ENCODE measurements at places on chromosomes 11 and 22.

DNA sequence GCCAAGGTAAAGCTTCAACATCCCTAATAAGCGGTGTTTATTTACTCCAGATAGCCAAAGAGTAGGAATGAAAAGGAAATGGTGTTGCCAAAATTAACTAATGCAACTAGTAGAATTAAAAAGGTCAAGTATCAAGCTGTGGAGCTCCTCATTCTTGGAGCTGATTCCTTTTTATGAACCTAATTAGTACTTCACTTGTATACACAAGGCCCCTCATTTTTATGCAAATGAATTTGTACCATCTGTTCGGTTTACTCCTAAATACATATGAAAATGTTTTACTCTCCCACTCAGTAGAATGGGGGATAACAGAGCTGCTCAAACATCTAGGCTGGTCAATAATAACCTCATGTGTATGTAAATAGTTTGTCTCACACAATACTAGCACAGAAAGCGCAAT, 426.4 kb upstream of the LUZP2 start:
- DNase-seq, result no peak

GRCh38 chr11:33941637-33942160, 49.8 kb upstream of the LMO2 start:
- DNase-seq, result no peak

DNA sequence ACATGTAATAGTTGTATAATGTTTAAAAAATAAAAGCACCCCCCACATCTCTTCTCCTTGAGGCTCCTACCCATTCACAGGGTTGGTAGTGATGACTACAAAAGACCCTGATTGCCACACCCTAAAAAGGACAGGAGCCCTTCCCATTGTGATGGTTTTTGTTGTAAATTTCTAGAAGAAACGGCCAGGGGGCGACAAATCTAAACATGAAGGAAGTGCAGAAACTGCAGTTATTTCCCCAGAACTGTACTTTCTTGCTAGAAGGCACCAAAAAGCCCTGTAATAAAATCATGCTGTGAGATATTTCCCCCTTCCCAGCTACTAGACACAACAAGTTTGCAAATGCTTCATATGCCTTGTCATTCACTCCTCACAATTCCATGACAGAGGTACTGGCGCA, 10.8 kb downstream of the PRR5L start:
- no peak for DNase-seq

- DNase-seq, result no peak
Observed at GRCh38 chr11:111104185-111104584, 141.3 kb upstream of the POU2AF2 start.

GRCh38 chr22:45185718-45186514, 22.2 kb downstream of the NUP50 start:
- no peak for DNase-seq

GRCh38 chr11:69114811-69115523, 40.8 kb upstream of the SMIM38 start:
- no peak for DNase-seq

- DNase-seq, result no peak
Observed at GRCh38 chr11:130535520-130535919, 87.1 kb downstream of the ADAMTS15 start.

- DNase-seq, result no peak
Observed at GRCh38 chr11:82939456-82939855, 37.9 kb downstream of the DDIAS start.

GRCh38 chr11:70464509-70465361, 66.4 kb downstream of the CTTN start:
- no peak for DNase-seq

DNA sequence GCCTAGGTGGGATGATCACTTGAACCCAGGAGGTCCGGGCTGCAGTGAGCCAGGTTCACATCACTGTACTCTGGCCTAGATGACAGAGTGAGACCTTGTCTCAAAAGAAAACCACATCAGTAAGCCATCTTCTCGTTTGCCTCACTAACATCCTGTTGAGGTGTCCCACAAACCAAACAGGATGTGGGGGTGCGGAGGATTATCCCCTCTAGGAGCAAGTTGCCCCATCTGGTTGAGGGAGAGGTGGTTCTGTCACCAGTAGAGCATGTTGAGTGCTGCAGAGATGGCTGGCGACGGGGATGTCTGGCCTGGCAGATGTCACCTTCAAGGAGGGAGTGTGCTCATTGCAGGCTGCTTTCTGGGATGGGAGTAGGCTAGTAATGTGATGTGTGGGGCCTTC, 72.4 kb downstream of the ZNRF3 start:
- no peak for DNase-seq

DNA sequence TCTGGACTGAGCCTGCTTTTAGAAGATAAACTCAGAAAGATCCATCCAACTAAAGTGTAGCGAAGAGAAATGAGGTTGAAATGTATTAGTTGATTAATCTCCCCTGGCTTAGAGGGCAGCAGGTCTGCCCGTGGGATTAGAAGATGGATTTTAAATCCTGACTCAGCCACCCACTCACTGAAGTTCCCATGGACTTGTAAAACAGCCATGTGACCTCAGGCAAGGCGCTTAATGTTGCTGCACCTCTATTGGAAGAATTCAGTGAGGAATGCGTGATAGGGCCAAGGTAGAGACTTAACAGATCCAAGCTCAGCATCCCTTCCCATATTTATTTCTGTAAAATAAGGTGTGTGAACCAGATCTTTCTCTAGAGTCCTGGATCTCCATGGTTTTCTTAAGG, 45.1 kb upstream of the ELF5 start:
- DNase-seq, result no peak

- DNase-seq, result no peak
Observed at GRCh38 chr11:39960206-39960605, 1499.2 kb downstream of the LRRC4C start.

- DNase-seq, result no peak
Observed at GRCh38 chr11:1077417-1078119, 2.9 kb downstream of the MUC2 start.

GRCh38 chr22:24175160-24175808, 6.0 kb upstream of the SUSD2 start:
- DNase-seq, result peak; percentile 41

- DNase-seq, result peak; percentile 15
Observed at GRCh38 chr11:125874556-125875124, 12.8 kb upstream of the HYLS1 start.

- no peak for DNase-seq
Observed at GRCh38 chr22:26610072-26610958, 7.5 kb downstream of the CRYBB1 start.

- DNase-seq, result no peak
Observed at GRCh38 chr11:56624661-56625110, 10.0 kb upstream of the OR5M1 start.

- DNase-seq, result no peak
Observed at GRCh38 chr11:66221012-66221411, 47.4 kb upstream of the RAB1B start.

GRCh38 chr11:82722231-82722630, 11.4 kb downstream of the FAM181B start:
- no peak for DNase-seq

DNA sequence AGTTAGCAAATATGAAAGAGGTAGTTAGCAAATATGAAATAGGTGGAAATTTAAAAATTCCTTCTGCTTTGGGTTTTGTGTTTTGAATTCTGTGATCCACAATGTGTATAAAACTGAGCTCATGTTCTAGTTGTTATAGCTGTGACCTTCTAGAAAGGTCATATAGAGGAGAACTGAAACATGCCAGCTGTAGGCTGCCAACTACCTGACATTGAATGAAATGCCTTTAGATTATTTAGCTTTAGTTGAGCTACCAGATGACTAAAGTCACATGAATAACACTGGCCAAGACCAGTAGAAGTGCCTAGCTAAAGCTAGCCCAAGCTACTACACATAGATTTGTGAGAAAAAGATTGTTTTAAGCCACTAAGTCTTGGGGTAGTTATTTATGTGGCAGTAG, 5.8 kb upstream of the TCN1 start:
- DNase-seq, result no peak

DNA sequence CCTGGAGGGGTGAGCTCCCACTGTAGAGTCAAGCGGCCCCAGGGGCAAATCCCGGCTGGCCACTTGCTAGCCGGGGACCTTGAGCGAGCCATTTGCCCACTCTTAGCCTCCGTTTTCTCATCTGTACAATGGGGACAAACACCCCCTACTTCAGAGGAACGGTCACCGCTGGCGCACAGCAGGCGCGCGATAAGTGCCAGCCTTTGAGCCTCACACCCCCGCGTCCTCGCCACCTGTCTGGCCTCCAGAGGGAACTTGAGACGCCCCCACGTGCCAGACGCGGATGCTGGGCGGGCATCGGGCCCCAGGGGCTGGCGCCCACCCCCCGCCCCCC, 72.6 kb upstream of the TCF20 start:
- no peak for DNase-seq

DNA sequence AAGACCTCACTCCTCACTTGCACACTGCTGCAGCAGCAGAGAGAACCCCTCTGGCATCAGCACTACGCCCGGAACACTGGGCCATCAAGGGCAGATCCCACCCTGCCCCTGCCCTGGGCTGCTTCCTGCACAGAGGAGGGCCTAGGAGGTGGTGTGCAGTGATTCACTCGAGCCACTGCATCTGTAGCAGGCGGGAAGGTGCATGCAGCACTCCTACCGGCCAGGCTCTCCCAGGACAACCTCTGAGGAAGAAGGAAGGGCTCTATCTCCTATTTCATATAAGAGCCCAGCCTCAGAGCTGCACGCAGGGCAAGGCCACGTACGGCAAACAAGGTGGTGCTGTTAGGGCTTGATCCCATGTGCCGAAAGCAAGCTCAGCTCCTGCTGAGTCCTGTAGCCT, 14.2 kb downstream of the RANGAP1 start:
- no peak for DNase-seq

- DNase-seq, result no peak
Observed at GRCh38 chr11:109704432-109704831, 282.4 kb downstream of the C11orf87 start.

- no peak for DNase-seq
Observed at GRCh38 chr11:42232673-42233072, 773.2 kb upstream of the LRRC4C start.

- no peak for DNase-seq
Observed at GRCh38 chr22:47645450-47645914, 883.0 kb downstream of the TBC1D22A start.

DNA sequence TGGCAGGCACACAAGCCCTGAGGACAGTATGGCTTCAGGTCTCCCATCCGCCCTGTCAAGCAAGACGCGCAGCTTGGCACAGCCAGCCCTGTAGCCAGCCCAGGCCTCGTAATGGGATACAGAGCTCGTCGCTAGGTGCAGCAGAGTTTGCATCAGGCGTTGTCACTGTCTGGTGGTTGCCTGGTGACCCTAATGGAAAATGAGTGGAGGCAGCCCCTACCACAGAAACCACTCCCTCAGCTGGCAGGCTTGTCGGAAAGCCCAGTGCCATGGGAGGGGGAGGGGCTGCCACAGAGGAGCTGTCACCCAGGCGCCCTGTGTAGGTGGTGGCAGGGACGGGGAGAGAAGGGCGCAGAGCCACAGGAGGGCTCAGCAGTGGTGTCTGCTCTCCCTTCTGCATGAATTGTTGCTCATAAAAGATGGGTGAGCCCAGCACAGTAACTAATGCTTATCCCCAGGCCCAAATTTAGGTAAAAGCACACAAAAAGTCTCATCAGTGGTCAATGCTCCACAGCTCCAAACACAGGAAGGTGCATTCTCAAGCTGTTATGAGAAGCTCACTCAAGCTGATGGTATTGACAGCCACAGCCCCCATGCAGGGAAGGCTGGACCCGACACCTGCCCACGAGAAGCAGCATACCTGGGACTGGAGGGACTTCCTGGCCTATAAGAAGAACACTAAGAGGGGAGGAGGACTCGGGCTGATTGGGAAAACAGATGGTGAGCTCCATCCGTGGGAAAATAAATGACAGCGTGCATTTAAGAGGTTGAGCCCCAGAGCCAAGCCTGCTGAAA, 164.6 kb downstream of the ETS1 start:
- DNase-seq, result no peak

GRCh38 chr11:24591283-24591682, 94.4 kb downstream of the LUZP2 start:
- no peak for DNase-seq

DNA sequence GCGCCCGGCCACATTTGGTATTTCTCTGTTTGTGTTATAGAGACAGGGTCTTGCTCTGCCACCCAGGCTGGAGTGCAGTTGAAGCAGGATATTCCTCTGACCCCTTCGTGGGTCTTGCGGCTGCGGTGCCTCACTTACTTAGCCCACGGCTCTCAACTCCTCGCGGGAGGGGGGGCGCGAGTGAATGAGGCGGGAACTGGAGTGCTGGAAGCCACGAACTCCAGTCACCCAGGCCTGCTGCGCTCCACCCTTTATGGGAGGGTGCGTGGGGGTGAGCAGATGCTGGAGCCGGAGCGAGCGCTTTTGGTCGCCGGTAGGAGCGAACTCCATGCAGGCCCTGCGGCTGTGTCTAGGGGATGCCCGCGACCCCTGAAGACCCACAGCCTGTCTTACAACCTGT, 1.8 kb downstream of the C11orf54 start:
- no peak for DNase-seq

GRCh38 chr22:20249797-20250354, 18.2 kb downstream of the RTN4R start:
- no peak for DNase-seq

DNA sequence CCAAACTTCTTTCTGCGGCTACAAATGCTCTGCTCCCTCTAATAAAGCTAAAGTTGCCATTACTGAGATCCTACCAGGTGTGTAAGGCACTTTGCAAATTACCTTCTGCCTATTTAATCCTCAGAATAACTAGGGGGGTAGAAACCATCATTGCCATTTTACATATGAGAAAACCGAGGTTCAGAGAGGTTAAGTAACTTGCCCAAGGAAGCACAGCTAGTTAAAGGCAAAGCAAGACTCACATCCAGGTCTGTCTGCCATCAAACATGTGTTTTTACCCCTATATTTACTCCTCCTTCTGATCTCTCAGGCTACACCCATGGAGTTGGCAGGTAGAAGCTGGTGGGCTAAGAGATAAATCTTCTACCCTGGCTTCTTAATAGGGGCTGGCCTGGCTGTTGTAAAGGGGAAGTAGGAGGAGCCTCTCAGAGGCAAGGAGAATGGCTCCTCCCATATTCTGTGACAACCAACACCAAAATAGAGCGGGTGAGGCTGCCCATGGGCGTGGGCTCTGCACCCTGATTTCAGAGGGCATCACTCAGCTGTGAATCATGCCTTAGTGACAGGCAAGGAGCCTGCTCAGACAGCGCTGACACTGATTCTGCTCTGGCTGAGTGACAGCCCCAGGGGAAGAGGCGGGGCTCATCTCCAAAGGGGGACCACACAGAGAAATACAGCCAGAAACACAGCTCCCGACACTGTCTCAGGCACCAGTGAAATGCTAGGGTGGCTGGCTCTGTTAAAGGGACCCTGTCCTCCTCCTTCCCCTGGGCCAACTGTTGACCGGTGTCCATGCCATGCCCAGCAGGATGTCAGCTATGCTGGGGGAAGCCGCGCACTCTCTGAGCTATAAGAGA, 106.8 kb downstream of the ABTB2 start:
- DNase-seq, result peak; percentile 87
